Mesenteric fat pad (tissue), 1 donor: ENCODE measurements at places on chromosomes 6 and 20. TPM values are rescaled to one million over a fixed set of nuclear protein-coding genes. Genes with fewer than 3 reads are reported as not detected.

DNA sequence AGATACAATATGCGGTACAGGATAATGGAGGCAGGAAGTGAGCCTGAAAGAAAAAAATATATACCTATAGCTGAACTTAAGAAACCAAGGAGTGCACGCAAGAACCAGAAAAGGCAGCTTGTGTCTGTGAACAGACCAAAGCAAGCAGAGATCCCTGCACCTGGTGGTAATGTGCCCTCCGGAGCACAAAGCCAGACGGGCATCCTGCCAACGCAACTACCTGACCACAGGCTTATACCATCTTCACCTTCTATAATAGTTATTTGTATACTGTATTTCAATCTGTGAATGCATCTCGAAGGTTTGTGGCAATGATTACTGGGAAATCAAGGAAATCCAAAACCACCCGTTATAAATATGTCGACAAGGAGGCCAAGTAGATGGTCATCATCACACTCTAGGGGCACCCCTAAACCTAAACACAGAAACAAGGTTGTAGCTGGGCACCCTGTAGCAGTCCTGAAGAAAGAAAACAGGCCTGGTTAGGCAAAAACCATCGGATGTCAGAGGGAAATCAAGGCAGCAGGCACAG, 801 bp downstream of the FBXL4 start:
- no peak for DNase-seq

GRCh38 chr6:112701201-112701600, 354.1 kb downstream of the RFPL4B start:
- DNase-seq, result no peak

DNA sequence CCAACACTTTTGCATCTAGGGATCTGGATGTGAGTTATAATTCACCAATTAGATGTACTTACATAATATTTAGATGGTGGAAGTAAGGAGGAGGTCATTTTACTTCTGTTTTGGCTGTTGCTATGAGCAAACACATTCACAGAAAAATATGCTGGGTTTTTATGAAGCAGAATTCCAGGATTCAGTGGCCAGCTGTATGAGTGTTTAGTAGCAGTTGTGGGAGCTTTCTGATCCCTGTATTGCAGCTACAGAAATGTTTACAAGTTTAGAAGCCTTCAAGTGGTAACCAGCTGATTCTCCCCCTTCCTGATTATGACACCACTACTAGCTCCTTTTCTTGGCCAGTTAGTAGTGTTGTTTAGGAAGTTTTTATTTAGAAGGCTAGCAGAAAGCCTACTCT, 177.0 kb downstream of the TENT5A start:
- no peak for DNase-seq

DNA sequence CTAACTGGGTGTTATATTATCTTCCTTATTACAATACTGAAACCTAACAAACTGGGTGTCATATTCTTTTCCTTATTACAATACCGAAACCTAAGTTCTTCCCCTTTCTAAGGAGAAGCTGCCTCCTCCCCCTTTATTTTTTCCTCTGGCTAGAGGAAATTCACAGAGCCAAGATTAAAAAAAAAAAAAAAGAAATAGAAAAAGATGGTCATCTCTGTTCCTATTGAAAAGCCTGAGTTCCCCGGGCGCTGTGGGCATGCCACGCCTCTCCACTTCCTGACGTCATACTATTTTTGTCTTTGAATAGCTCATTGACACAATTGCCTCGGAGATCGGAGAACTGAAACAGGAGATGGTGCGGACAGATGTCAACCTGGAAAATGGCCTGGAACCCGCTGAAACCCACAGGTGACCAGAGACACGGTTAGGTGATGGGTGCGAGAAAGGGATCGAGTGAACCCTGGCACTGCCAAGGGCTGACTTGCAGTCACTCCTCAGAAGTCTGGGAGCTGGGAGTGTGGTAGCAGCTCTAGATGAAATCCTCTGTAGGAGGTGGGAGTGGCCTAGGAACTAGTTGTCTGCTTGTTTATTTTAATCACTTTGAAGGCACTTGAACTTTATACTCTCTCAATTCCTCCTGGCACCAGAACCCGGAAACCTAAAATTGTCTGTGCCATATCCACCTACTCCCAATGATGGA, 82.2 kb upstream of the NAA20 start:
- no peak for DNase-seq

- no peak for DNase-seq
Observed at GRCh38 chr6:140178520-140178919, 804.1 kb upstream of the CITED2 start.

Gene PRR18
- total RNA-seq, result 1.0 TPM

- no peak for DNase-seq
Observed at GRCh38 chr20:43247361-43247760, 57.7 kb upstream of the PTPRT start.

DNA sequence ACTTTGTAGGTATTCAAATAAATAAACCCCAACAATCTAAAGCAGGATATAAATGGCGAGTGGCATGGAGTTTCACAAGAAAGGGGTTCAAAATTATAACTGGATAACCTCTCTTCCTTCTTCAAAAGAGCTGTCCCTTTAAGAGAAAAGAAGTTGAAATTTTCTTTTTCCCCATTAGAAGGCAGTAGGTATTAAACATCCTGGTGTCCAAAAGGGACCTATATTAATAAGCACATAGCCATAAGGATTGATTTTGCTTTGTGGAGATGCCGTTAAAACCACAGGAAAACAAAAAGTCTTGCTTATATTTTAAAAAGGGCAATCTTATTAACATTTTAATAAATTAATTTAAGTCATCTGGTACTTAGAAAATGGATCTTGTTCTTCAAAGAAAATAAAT, 76.5 kb downstream of the LYRM4 start:
- no peak for DNase-seq

DNA sequence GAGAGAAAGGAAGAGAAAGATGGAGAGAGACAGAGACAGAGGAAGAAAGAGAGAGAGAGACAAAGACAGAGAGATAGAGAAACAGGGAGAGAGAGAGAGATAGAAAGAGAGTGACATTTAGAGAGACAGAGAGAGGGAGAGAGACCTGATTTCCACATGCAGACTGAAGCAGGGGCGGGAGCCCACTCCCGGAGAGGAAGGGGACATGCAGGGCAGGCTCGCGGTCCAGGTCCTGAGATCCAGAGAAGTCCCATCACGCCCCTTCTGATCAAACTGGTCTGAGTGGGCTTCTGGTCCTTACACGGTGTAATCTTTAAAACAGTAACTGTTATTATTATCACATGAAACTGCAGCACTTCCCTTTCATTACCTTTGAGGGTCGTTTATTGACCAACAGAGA, 62.2 kb downstream of the PHACTR3 start:
- DNase-seq, result no peak

DNA sequence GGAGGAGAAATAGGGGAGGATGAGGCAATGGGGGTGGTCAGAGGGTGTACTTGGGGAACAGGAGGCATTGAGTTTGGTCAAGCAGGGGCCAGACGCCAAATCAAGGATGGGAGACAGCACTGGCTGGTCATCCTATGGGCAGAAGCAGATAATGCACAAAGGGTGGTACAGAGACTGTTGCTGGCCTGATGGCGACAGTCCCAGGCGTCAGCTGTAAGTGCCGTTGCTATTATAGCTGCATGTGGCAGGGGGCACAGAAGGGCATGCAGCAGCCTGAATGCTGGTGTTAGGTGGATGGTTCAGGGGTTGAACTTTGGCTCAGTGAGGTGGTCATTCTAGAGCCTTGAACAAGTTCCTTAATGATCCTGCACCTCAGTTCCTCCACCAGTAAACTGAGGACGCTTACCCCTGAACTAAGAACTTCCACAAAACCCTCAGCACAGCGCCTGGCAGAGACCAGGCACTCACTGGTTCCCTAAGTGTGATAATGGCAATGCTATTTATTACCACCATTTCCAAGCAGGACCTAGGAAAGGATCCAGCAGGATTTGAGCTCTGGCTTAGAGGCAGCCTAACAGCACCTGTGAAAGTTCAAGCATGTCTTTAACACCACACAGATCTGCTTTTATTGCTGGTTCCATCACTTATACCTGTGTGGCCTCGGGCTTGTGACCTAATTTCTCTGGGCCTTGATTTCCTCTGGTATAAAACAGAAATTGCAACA, 162.7 kb downstream of the INSM1 start:
- DNase-seq, result no peak

DNA sequence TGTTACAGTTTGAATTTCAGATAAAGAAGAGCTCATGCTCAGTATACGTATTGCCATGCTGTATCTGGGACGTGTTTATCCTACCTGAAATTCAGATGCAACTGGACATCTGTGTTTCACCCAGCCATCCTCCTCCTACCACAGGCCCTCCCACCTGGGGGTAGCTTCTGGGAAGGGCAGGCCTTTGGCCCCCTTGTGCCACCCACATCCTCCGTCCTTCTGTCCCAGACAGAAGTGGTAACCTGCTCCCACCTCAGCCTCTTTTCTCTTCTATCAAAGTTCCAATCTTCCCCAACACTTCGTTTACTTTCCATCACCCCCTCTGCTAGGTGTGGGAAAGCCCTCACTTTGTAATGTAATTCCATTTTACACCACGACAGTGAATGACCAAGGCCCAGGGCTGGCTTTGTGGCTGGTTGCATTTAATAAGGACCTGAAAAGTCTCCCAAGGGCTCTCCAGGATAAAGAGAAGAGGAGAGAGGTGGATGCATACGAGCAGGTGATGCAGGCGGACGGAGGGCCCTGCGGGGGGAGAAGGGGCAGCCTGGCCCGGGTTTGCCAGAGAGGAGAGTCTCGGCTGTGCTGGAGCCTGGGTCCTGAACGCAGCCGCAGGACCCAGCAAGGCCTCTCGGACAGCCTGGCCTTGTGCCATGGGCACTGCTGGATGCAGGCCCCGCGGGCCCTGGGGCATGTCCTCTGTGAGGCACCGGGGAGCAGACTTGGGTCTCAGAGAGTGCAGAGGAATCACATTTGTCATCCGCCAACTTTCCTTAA, 98.4 kb downstream of the PSMB1 start:
- DNase-seq, result peak; percentile 78

DNA sequence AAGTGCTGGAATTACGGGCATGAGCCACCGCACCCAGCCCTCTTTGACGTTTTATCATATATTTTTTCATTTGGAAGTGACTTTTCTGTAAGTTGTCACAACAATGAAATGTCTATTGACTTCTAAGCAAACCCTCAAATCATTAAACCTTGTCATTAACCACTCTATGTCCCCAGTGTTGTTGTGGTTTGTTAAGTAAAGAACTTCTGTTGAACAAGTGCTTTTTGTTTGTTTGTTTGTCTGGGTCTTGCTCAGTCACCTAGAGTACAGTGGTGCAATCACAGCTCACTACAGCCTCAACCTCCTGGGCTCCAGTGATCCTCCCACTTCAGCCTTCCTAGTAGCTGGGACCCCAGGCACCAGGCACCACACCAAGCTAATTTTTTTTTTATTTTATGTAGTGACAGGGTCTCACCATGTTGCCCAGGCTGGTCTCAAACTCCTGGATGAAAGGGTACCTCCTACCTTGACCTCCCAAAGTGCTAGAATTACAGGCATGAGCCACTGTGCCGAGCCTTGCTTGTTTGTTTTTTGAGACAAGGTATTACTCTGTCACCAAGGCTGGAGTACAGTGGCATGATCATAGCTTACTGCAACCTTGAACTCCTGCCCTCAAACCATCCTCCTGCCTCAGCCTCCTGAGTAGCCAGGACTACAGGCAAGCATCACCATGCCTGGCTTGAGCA, 57.6 kb upstream of the LOC128125822 start:
- DNase-seq, result no peak

Gene SLC17A2
- not detected for total RNA-seq

- no peak for DNase-seq
Observed at GRCh38 chr6:157768304-157768703, 54.7 kb upstream of the SNX9 start.

- no peak for DNase-seq
Observed at GRCh38 chr6:132483779-132484679, 28.9 kb downstream of the STX7 start.

DNA sequence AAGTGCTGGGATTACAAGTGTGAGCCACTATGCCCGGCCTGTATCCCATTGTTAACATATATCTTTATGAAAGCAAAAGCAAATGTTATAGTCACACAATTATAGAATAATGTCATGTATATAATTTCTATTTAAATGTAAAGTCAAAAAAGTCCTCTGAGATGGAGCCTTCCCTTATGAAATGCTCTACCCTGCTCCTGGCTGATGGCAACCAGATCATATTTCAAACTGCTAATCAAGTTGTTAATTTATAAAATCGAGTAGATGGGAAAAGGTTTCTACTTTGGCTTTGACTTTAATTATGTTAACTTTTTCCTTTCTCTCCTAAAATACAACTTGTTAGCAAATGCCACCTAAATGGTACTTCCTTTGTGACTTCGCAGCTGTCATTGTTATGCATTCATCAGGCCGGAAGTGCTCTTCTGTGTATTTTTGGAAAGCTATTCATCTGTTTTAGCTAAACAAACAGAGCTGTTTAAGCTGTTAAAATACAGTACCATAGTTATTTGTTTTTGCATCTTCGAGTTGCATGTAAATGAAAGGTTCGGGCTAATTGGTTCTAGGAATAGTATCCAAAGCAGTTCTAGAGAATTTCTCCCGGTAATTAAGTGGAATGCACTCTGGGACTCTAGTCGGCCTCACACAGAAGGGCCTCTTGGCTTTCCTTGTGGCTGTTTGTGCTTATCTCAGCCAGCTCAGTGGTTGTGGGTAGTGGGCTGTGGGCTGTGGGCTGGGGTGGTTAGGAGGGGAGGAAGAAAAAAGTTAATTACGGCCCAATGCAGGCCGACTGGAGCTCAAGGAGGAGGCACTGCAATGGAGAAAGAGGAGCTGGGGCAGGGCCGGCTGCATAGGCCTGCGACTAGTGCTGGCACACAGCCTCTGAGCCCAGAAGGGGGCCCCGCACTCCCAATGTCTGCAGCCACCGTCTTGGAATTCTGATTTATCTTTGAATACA, 34.8 kb downstream of the SLC35D3 start:
- DNase-seq, result no peak

DNA sequence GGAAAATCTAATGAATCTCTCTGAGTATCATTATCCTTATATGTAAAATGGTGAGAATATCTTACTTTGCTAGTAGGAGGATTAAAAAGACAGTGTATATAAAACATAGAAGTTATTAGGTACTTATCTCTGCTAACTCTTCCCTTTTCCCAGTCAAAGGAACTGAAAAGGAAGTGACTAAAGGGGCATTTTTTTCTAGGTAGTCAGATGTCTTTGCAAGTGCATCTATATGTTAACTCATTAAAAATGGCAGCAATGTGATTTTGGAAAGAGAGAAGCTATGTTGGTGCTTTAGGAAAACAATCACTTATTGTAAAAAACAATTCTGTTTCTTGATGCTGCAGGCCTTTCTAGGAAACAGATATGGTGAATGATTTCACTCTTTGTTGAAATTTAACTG, 180.9 kb downstream of the SAMD5 start:
- DNase-seq, result no peak

Gene FKBP1C
- total RNA-seq, result not detected

Gene SAMD5
- total RNA-seq, result 0.39 TPM

Gene TREML2
- 1.0 TPM for total RNA-seq

Gene SYCP2L
- total RNA-seq, result 0.93 TPM

- DNase-seq, result no peak
Observed at GRCh38 chr6:37630281-37630799, 67.3 kb downstream of the MDGA1 start.

Gene CDH26
- 1.5 TPM for total RNA-seq

- DNase-seq, result no peak
Observed at GRCh38 chr6:45553730-45554344, 176.1 kb upstream of the SUPT3H start.

Gene IER3
- total RNA-seq, result 146 TPM

GRCh38 chr6:47631269-47631772, 67.1 kb upstream of the ADGRF4 start:
- DNase-seq, result no peak
